ENCODE measurements at places on chromosomes 5 and 9.

GRCh38 chr9:131517761-131518190 is 13.3 kb downstream of the UCK1 start:
- no peak for DNase-seq

- DNase-seq: no peak
Observed at GRCh38 chr5:55929020-55929799, 65.6 kb downstream of the IL6ST start.

DNA sequence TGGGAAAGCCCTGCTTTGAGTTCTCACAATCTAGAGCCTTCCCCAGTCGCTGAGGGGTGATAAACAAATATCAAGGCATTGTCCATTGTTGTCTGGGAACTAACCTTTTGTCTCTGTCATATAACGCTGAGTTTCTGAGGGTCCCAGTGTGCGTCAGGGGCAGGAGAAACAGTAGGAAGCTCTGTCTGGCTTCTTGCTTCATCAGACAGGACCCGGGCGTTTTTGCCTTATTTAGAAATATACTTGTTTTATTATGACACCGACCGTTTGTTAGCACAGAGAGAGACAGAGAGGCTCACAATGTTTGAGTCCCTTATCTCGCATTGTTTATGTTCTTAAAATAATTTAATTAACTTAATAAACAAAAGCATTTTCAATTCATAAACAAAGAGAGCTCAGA is 204.9 kb upstream of the GAS1 start:
- DNase-seq: no peak

- DNase-seq: no peak
Observed at GRCh38 chr5:151132963-151133362, 24.6 kb downstream of the ANXA6 start.

DNA sequence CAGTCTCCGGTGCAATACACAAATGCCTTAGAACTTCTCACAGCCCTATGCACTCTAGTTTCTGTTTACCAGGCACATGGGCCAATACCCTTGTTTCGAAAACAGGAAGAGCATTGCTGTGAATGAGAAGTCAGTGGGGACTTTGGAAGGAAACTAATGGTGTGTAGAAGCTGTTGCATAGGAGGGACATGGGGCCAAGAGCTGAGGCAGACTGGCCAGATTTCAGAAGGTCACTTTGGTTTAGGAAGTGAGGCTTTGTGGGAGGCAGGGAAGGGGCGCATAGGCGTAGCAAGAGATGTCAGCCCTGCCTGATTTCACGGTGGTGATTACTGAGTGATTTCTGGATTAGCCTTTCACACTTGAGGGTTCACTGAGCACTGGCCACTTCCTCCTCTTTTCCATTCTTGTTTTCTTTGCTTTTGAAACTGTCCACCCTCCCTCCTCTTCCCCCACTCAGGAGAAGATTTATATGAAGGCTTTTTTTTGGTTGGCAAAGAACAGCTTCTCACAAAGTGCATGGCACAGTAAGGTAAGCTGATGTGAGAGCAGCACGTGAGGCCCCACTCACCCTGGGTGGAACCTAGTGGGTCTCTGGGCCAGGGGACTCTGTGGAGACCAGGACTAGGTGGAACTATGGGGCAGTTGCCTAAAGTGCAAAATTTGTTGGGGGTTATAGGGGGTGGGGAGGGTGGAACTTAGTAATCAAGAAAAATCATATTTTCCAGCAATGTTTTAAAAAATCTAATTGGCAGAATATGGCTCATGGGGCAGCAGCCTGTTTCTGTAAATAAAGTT is 6.1 kb upstream of the TMEM252 start:
- DNase-seq: no peak

DNA sequence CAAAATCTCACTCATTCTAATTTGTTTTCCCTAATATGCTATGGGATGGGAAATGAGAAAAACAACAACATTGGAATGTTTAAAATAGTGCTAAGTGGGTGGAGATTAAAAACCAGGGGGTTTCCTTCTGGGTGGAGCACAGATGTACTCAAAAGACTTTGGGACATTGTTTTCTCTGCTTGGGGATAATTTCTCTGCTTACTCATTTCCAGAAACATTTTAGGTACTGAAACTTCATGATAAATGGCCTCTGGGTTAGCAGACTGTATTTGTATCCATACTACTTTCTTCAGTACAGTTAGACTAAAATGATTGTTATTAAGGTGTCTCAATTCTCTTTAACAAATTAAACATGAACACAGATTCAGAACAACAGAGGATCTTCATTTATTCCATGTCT is 17.4 kb downstream of the ELOVL7 start:
- no peak for DNase-seq
